ENCODE measurements at places on chromosomes 5 and 9. TPM values are rescaled to one million over a fixed set of nuclear protein-coding genes. Genes with fewer than 3 reads are reported as not detected.

The VCAN gene
- 678 TPM for total RNA-seq

DNA sequence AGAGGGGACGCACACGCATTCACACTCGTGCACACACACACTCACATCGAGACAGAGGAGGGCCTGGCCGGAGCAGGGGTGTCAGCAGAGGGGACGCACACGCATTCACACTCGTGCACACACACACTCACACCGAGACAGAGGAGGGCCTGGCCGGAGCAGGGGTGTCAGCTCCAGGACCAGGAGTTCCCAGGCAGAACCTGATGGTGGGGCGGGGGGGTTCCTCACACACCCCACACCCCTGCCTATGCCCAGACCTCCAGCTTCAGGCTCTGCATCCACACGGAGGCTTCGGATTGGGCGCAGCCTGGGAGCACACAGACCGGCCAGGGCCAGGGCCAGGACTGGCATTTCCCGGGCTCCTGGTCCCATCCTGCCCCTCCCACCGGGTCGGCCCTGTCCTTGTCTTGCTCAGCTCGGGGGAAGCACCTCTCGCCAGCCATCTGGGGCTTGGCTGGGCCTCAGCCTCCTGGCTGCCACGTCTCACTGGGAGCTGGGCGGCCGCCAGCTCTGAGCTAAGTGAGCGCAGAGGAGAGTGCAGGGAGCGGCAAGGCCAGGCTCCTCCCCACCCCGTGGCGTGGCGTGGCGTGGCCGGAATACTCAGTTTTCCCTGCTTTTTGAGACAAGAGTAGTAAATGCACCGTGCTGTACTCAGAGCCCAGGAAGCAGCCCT lies 31.3 kb downstream of the ADAMTS2 start:
- H3K36me3 ChIP-seq, result no peaks in the 10 kb centered on the region
- peak overlapping the region; percentile 88 for H3K27ac ChIP-seq
- no peaks in the 10 kb centered on the region for H3K27me3 ChIP-seq
- H3K4me3 ChIP-seq, result no peak overlapping the region
- DNase-seq, result no peak
- peaks cover 10% of the 10 kb centered on the region for H3K4me1 ChIP-seq

DNA sequence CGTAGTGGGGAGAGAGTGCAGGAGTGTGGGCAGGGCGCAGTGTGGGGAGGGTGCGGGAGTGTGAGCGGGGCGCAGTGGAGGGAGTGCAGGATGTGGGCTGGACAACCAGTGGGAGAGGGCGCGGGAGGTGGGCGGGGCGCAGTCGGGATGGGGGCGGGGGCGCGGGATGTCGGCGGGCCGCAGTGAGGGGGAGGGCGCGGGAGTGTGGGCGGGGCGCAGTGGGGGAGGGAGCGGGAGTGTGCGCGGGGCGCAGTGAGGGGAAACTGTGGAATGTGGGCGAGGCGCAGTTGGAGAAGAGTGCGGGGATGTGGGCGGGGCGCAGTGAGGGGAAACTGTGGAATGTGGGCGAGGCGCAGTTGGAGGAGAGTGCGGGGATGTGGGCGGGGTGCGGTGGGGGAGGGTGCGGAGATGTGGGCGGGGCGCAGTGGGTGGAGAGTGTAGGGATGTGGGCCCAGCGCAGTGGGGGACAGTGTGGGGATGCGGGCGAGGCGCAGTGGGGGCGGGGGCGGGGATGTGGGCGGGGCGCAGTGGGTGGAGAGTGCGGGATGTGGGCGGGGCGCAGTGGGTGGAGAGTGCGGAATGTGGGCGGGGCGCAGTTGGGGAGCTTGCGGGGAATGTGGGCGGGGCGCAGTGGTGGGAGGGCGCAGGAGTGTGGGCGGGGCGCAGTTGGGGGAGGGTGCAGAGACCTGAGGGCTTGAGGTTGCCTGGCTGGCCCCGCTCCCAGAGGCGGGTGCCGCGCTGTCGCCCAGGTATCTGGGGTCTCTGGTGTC lies at the start of gene NXNL2:
NXNL2 (plus strand) TSS at position 723 of the 770 bp plus-strand sequence. CDS start 257 bp downstream, outside the sequence.
- DNase-seq, result peak; percentile 91
- H3K27me3 ChIP-seq, result no peaks in the 10 kb centered on the region
- no peaks in the 10 kb centered on the region for H3K36me3 ChIP-seq
- H3K4me3 ChIP-seq, result peak within 1 kb of the TSS; percentile 78
- peak within 1 kb of the TSS; percentile 96 for H3K27ac ChIP-seq
- H3K4me1 ChIP-seq, result peaks cover 45% of the 10 kb centered on the region

The CAVIN4 gene
- 4.3 TPM for total RNA-seq

The EDIL3 gene
- total RNA-seq, result 51.3 TPM

GRCh38 chr9:22036866-22037626 lies 27.9 kb upstream of the CDKN2B start:
- H3K4me3 ChIP-seq, result no peak overlapping the region
- H3K27ac ChIP-seq, result peak overlapping the region; percentile 81
- H3K36me3 ChIP-seq, result no peaks in the 10 kb centered on the region
- H3K4me1 ChIP-seq, result peaks cover 38% of the 10 kb centered on the region

The DNAJC21 gene
- 43.5 TPM for total RNA-seq

GRCh38 chr9:38761999-38762398 lies 42.1 kb upstream of the FAM240B start:
- H3K27me3 ChIP-seq, result no peaks in the 10 kb centered on the region
- H3K4me1 ChIP-seq, result peaks cover 13% of the 10 kb centered on the region

GRCh38 chr9:92715488-92716231 lies 45.7 kb upstream of the IPPK start:
- H3K4me1 ChIP-seq, result no peaks in the 10 kb centered on the region
- no peak overlapping the region for H3K4me3 ChIP-seq
- no peak for DNase-seq

- H3K27me3 ChIP-seq, result no peaks in the 10 kb centered on the region
- DNase-seq, result no peak
- peak overlapping the region; percentile 59 for H3K27ac ChIP-seq
- H3K4me1 ChIP-seq, result peaks cover 15% of the 10 kb centered on the region
- H3K4me3 ChIP-seq, result peak overlapping the region; percentile 59
Measured at GRCh38 chr9:131500939-131501541, 1.7 kb upstream of the POMT1 start.

DNA sequence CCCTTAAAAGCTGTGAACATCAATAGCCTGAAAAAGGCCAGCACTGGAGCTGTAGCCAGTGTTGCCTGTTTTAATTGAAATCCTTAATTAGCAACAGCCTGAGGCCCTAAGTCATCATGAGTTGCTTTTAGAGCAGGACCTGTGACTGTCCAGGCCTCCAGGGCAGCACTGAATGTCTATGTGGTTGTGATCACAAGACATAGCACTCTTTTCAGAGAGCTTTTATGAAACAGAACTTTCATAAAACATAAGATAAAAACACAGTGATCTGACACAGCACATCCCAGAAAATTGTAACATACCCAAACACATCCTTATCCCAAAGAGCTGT lies 85.5 kb upstream of the MYO10 start:
- H3K27ac ChIP-seq, result no peak overlapping the region
- no peak overlapping the region for H3K4me3 ChIP-seq

The PCDHGA3 gene
- 0.13 TPM for total RNA-seq

DNA sequence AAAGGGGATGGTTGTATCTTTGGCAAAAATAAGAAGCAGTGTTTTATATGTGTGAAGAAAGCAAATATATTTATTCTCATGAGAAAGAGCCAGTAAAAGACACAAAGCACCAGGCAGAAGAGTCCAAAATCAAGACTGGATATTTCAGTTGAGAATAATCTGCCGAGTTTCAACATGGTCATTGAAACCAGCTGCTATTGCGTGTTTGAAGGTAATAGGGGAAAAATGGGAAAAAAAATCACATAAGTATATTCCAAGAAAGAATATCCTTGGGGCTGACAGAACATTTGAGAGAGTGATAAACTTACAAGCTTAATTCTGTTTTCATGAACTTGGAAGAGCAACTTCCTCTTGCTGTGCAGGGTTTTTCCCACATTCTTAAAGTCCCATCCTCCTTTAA lies 79.9 kb downstream of the ISOC1 start:
- no peak for DNase-seq
- no peak overlapping the region for H3K27ac ChIP-seq
- peaks cover 28% of the 10 kb centered on the region for H3K4me1 ChIP-seq
- H3K27me3 ChIP-seq, result no peaks in the 10 kb centered on the region
- no peaks in the 10 kb centered on the region for H3K36me3 ChIP-seq
- H3K4me3 ChIP-seq, result no peak overlapping the region

The IFNB1 gene
- total RNA-seq, result not detected

The TMEM252 gene
- not detected for total RNA-seq

- no peak overlapping the region for H3K27ac ChIP-seq
- H3K27me3 ChIP-seq, result peaks cover 30% of the 10 kb centered on the region
- no peak overlapping the region for H3K4me3 ChIP-seq
- DNase-seq, result no peak
- H3K4me1 ChIP-seq, result peaks cover 14% of the 10 kb centered on the region
Measured at GRCh38 chr5:37896159-37896558, 56.3 kb upstream of the GDNF start.

GRCh38 chr5:135876146-135876545 lies 19.5 kb downstream of the IL9 start:
- peaks cover 3% of the 10 kb centered on the region for H3K4me1 ChIP-seq
- no peak overlapping the region for H3K4me3 ChIP-seq
- no peaks in the 10 kb centered on the region for H3K36me3 ChIP-seq
- DNase-seq, result no peak

The PCDHAC2 gene
- 12.1 TPM for total RNA-seq

GRCh38 chr9:16133032-16133431 lies 580.2 kb downstream of the CCDC171 start:
- H3K27me3 ChIP-seq, result no peaks in the 10 kb centered on the region
- no peak overlapping the region for H3K4me3 ChIP-seq
- no peak for DNase-seq

DNA sequence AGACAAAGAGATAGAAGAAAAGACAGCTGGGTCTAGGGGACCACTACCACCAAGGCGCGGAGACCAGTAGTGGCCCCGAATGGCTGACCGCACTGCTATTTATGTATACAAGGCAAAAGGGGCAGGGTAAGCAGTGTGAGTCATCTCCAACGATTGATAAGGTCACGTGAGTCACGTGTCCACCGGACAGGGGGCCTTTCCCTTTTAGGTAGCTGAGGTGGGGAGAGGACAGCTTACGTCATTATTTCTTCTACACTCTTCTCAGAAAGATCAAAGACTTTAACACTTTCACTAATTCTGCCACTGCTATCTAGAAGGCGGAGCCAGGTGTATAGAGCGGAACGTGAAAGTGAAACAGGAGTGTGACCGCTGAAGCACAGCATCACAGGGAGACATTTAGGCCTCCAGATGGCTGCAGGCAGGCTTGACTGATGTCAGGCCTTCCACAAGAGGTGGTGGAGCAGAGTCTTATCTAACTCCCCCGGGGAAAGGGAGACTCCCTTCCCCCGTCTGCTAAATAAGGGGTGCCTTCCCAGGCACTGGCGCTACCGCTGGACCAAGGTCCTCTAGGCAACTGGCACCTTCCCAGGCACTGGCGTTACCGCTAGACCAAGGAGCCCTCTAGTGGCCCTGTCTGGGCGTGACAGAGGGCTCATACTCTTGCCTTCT lies 6.1 kb upstream of the PRR16 start:
- no peak overlapping the region for H3K27ac ChIP-seq
- peaks cover 31% of the 10 kb centered on the region for H3K4me1 ChIP-seq
- H3K4me3 ChIP-seq, result no peak overlapping the region
- peak; percentile 29 for DNase-seq
- H3K27me3 ChIP-seq, result peaks cover 7% of the 10 kb centered on the region
- no peaks in the 10 kb centered on the region for H3K36me3 ChIP-seq

- H3K27me3 ChIP-seq, result no peaks in the 10 kb centered on the region
- DNase-seq, result no peak
- H3K36me3 ChIP-seq, result no peaks in the 10 kb centered on the region
- H3K27ac ChIP-seq, result no peak overlapping the region
- peaks cover 44% of the 10 kb centered on the region for H3K4me1 ChIP-seq
Measured at GRCh38 chr9:75092766-75093165, 4.5 kb downstream of the OSTF1 start.

The HAVCR2 gene
- 0.86 TPM for total RNA-seq

The LHX6 gene
- 0.09 TPM for total RNA-seq

The PCDHA12 gene
- 22.8 TPM for total RNA-seq

- DNase-seq, result no peak
- no peaks in the 10 kb centered on the region for H3K4me1 ChIP-seq
- H3K4me3 ChIP-seq, result no peak overlapping the region
- H3K36me3 ChIP-seq, result no peaks in the 10 kb centered on the region
- no peak overlapping the region for H3K27ac ChIP-seq
- H3K27me3 ChIP-seq, result peaks cover 62% of the 10 kb centered on the region
Measured at GRCh38 chr5:174046558-174046957, 1.1 kb downstream of the NSG2 start.

GRCh38 chr9:22840641-22841040 lies 394.0 kb downstream of the DMRTA1 start:
- H3K27ac ChIP-seq, result no peak overlapping the region
- no peaks in the 10 kb centered on the region for H3K36me3 ChIP-seq
- no peak overlapping the region for H3K4me3 ChIP-seq
- no peaks in the 10 kb centered on the region for H3K4me1 ChIP-seq
- no peaks in the 10 kb centered on the region for H3K27me3 ChIP-seq

- H3K4me3 ChIP-seq, result peak overlapping the region; percentile 95
- peaks cover 25% of the 10 kb centered on the region for H3K27me3 ChIP-seq
- peaks cover 28% of the 10 kb centered on the region for H3K4me1 ChIP-seq
- no peaks in the 10 kb centered on the region for H3K36me3 ChIP-seq
- no peak for DNase-seq
Measured at GRCh38 chr5:129460672-129460935, 506 bp downstream of the ADAMTS19 start.

The C1QTNF2 gene
- 1.8 TPM for total RNA-seq

- peak overlapping the region; percentile 94 for H3K4me3 ChIP-seq
- H3K27ac ChIP-seq, result peak overlapping the region; percentile 98
- H3K36me3 ChIP-seq, result no peaks in the 10 kb centered on the region
- DNase-seq, result no peak
- no peaks in the 10 kb centered on the region for H3K27me3 ChIP-seq
- peaks cover 44% of the 10 kb centered on the region for H3K4me1 ChIP-seq
Measured at GRCh38 chr5:172008111-172008455, 1.6 kb upstream of the FBXW11 start.

The PRR7 gene
- 5.9 TPM for total RNA-seq

All from mesothelial cell of epicardium (in vitro differentiated cells).